ENCODE measurements at places on chromosomes 6 and 20. TPM values are rescaled to one million over a fixed set of nuclear protein-coding genes. Genes with fewer than 3 reads are reported as not detected.
A peak's percentile ranks its signal among the peaks of the same experiment; 100 is the strongest.

Gene CRIP3
- 1.1 TPM for total RNA-seq

Gene BTBD3
- total RNA-seq: 12.6 TPM

Gene CYP24A1
- not detected for total RNA-seq

Gene ZC3H12D
- 1.4 TPM for total RNA-seq

Gene RIPOR2
- total RNA-seq: 5.1 TPM

Gene HTR1B
- not detected for total RNA-seq

Gene MUCL3
- under 0.01 TPM for total RNA-seq

GRCh38 chr6:12064538-12065071 is 52.5 kb downstream of the HIVEP1 start:
- no peak for DNase-seq

GRCh38 chr6:152461556-152461955 is 175.6 kb downstream of the SYNE1 start:
- DNase-seq: no peak

DNA sequence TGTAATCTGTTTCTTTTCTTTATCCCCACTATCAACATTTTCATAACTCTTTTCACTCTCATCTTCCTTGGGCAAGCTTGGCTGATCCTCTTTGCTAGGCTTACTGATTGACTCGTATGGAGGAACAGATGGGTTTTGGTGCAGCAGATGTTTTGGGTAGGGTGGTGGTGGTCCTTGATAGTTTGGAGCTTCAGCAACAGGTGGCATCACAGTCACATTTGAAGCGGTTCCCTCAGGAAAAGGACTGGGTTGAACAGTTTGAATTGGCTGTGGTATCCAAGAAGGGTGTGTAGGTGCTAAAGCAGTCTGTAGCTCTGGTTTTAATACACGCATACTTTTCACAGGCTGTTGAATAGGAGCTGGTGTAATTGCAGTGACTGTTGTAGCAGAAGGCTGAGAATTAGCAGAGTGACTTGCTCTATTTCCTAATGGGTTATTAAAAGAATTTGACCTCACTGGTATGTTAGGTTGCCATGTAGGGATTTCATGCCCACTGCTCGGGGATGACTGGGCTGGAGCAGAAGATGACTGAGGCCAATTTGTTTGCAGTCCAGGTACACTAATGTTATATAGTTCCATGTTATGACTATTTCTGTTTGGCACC is 34.5 kb downstream of the LATS1 start:
- DNase-seq: no peak

DNA sequence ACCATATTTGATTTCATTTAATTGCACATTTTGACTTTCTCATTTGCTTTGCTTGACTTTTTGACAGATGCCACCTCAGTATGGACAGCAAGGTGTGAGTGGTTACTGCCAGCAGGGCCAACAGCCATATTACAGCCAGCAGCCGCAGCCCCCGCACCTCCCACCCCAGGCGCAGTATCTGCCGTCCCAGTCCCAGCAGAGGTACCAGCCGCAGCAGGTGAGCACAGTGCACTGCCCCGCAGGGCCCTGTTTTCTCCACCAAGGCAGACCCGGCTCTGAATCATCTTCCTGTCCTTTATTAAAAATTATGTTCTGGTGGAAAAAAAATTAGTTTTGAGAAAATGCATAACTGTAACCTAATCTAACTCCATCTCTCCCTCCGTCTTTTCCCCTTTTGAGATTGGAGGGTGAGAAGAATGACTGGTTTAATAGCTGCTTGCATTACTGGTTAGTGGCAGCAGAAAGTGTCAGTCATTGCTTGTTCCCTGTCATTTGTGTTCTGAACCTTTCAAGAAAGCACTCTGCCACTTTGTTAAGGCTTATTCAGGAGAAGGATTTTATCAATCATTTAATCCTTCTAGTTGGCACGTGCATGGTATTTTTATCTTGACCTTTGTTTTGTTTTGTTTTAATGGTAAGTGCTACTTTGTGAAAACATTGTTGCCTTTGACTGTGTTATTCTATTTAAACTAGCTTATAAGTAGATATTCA is 124.3 kb downstream of the ARID1B start:
- no peak for DNase-seq

DNA sequence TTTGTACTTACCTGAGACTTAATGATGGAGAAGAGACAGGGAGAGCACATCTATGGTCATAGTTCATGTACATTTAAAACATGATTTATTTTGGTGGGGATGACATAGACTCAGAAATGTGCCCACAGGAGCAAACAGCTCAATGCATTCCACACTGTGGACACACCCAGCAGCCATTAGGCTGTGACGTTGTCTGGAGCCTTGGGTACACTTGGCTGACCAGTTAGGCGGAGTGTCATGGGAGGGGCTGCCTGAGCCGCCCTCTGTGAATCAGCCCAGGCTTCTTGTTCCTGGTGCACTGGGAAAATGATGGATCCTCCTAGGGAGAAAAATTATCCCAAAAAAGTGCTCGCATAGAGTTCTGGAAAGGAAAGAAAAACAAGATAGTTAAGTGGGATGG is 231.0 kb upstream of the GMDS start:
- no peak for DNase-seq

- no peak for DNase-seq
Measured at GRCh38 chr6:138405816-138406413, 1.9 kb downstream of the HEBP2 start.

DNA sequence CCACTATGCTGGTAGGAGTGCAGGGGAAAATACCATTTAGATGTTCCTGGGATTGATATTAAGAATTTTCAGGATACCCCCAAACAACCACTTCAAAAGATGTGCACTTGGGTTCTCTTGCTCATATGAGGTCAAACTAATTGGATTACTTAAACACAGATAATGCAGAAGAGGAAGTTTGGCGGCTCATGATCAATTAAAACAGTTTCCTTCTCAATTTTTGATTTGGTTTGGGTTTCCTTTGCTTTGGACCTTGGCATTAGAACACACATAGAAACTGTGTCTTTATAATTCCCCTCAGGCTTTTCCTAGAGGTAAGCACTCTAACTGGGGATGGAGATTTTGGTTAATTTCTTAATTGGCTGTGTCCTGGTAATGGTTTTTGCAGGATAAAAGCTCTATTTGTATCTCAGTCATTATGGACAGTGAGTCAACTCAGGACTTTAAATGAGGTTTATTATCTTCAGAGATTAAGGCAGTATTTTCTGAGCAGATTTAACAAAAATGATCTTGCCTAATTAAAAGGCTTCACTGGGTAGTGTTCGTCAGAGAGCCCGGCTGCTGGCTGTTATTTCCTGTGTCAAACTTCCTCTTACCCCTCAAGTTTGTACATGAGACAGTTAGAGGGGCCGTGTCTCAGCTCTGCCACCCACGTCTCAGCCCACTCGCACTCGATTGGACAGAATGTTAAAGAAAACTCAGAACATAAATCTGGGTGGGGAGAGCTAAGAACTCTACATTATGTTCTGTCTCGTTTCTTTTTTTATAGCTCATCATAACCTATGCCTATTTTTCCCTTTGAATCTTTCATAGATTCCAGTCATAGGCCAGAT is 50.3 kb upstream of the PREP start:
- no peak for DNase-seq

DNA sequence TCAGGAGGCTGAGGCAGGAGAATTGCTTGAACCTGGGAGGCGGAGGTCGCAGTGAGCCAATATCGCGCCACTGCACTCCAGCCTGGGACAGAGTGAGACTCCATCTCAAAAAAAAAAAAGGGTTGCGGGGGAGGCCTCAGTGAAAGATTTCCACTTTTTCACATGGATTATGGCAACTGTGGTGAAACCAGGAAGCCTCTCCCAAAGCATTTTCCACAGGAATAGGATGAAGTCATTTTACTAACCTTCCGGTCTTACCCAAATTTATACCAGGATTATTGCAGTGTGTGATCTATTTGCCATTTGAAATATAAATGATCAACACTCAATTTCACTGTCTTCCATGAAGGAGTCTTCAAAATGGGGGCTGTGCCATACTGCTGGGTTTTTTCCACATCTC is 93.6 kb upstream of the FAM8A1 start:
- no peak for DNase-seq

- no peak for DNase-seq
Measured at GRCh38 chr6:3226481-3227362, 731 bp downstream of the TUBB2B start.

GRCh38 chr20:23437126-23437899 is 2.2 kb upstream of the CSTL1 start:
- DNase-seq: no peak

DNA sequence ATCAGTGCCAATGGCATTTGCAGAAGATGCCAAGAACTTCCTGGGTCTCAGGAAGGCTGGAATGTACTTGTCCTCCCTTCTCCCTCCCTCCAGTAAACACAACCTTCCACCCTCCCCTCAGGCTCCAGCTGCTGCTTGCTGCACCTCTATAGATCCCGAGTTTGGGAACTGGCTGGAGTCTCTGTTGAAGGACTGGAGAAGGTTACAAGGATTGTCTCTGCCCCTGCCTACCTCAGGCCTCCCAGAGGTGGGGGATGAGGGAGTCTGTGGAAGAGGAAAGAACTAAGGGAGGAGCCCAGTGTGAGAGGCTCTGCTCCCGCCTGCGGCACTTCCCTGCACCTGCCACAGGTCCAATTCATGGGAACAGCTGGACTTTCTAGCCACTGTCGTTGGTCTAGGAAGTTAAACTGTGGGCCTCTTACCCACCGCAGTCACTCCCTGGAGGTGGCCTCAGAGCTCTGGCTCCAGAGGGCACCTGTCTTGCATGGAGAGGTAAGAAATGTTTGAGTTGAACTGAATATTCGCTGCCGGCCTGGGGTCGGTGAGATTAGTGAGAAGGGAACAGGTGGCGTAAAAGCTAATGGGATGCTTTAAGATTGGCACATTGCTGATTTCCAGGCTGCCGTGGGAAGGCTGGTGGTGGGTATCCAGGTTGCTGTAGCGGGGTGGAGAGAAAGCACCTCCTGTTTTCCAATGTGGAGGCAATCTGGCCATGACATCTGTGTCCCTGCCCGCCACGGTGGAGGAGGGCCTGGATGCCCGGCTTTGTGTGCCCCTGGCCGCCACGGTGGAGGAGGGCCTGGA is 54.3 kb downstream of the PPP1R14C start:
- no peak for DNase-seq

DNA sequence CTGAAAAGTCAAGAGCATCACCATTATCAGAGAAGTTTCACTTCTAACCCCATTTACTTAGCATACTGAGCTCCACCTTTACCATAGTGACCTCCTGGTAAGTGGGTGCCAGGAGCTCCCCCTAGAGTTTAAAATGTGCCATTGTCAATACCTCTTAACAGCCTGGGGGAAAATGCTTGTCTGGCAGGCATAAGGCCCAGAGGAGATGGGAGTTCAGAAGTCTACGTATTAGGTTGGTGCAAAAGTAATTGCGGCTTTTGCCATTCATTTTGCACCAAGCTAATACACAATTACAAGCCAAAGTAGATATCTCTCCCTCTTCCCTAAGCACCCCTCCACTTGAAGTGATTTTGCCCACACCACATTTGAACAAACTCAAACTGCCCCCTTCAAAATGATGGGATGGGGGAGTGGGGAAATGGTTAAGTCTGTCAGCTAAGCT is 919.0 kb downstream of the KIF16B start:
- no peak for DNase-seq

DNA sequence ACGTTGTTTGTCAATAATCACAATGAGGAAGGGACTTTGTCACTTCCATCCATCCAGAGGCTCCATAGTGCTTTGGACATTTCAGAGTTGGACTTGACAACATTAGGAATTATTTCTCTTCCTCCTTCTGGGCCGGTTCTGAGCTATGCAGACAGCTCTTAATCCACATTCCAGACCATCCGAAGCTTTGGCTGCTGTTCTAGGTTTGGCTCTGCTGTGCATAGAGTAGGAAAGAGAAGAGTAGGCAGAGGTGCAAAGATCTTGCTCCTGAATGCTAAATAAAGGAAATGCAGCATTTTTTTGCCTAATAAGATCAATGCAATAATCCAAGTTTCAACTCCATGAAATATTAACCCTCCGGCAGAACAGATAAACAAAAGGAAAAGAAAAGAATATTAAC is 251.8 kb upstream of the PRND start:
- no peak for DNase-seq

- no peak for DNase-seq
Measured at GRCh38 chr6:131062241-131063027, 611 bp downstream of the EPB41L2 start.

GRCh38 chr6:157822245-157823000 is 623 bp upstream of the SNX9 start:
- peak; percentile 66 for DNase-seq

- DNase-seq: no peak
Measured at GRCh38 chr6:9316831-9317230, 881.5 kb upstream of the SLC35B3 start.

DNA sequence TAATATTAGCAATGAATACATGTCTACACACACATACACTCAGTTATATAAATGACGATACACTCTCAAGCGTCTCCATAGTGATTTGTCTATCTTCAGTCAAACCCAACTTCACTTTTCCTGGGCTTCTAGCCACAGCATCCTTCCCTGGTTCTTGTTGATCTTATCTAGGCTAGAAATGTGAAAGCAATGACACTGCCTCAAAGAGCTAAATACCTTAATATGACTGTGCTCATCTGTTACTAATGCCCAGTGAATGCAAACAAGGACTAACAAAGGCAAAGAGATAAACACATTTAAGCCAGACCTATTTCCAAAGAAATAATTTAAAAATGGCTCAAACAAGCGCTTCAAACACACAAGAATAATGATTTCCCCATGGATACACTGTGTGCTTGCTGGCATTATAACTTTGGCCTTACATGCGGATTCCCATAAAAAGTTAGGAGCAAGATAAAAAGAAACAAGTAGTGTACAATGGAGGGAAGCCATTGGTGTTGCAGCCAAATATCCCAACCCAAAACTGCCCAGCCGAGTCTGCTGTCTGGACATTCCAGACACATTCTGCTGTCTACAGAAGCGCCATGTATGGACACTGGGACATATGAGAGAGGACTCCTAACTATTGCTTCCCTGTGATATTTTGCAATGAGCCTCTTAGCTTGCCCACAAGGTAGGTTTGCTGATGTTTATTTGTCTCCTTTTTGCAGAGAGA is 19.5 kb upstream of the DAAM2 start:
- DNase-seq: no peak

DNA sequence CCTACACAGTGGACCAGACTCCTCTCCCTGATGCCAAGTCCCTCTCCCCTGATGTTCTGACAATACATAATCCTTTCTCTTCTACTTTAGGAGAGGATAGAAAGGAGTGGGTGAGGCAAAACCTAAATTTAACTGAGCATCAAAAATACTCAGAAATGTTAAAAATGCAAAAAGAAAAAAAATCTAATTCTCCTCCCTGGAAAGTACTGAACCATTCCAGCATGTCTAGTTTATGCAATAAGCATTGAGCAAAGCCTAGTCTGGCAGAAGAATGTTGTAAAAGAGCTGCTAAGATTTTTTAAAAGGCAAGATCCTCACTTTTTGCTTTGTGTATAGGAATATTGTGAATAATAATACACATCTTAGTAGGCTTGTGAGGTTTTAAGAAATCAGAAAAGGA is 116.6 kb upstream of the STXBP5 start:
- no peak for DNase-seq

- DNase-seq: no peak
Measured at GRCh38 chr20:6693178-6693807, 74.2 kb upstream of the BMP2 start.
